Stimulated activated CD4-positive, alpha-beta T cell treated with anti-CD3 and anti-CD28 coated beads, Interleukin-1b, Interleukin-23, amount 100 ng/mL, for 1 hour (primary cell): ENCODE measurements at places on chromosomes 2 and 18.

DNA sequence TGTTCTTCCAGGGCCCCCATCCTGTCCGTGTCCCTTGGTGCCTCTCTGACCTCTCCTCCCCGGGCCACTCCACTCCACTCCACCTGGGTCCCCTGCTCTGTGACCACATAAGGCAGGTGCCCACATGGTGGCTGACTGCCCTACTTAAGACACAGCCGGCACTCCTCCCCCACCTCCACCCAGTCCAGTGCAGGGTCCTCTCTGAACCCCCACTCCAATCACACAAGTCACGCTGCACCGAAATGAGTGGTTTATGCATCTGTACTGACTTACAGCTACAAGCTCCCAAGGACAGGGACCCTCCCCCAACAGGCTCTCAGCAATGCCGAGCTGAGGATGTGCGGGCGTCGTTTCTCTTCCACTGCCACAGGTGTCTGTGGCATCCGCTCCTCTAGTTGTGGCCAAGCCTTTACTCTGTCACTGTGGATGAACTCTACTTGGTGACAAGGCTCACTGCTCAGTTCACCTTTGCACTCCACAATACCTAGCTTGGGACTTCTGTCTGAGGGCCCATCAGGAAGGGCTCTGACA, 48.3 kb downstream of the TFCP2L1 start:
- DNase-seq, result no peak

GRCh38 chr2:207394203-207394781, 135.5 kb upstream of the CREB1 start:
- DNase-seq, result no peak

GRCh38 chr18:2237706-2238105, 333.6 kb downstream of the METTL4 start:
- DNase-seq, result no peak

DNA sequence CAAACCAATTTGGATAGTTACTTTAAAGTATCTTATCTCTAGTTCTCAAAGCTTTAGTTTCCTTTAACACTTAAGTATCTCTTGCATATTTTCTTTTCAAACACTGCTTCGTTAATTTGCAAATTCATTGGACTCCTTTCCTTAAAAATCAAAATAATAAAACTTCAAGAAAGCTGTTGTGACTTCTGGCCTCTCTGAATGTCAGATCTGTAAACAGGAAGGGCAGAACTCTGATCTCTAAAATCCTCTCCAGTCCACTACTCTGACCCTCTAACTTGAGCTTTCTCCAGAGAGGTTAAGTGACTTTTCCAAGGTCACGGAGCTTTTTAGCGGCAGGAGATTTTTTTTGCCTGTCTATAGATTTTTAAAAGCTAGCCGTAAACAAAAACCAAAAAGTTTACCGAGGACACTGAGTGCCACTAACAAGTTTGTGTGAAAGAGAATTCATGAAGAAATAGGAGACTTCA, 155.5 kb downstream of the TGIF1 start:
- DNase-seq, result no peak

GRCh38 chr2:25544445-25544844, 128.9 kb downstream of the DTNB start:
- no peak for DNase-seq

DNA sequence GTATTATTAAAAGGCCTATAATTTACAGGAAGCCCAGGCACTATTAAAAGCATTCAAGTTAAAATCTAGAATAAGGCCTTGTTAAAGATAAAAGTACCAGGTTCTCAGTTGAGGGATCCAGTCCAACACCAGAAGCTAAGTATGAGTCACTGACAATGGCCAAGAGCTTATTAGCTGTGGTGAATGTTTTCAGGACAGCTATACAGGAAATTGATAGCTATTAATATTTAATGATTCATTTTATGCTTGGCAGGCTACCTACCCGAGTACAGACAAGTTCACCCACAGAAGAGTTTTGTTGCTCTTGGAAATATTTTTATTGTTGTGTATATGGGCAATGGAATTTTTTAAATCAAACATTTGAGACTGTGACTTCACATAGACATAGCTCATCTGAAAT, 729.6 kb upstream of the ZNF804A start:
- DNase-seq, result no peak

GRCh38 chr2:69535817-69536241, 98.6 kb upstream of the NFU1 start:
- no peak for DNase-seq

DNA sequence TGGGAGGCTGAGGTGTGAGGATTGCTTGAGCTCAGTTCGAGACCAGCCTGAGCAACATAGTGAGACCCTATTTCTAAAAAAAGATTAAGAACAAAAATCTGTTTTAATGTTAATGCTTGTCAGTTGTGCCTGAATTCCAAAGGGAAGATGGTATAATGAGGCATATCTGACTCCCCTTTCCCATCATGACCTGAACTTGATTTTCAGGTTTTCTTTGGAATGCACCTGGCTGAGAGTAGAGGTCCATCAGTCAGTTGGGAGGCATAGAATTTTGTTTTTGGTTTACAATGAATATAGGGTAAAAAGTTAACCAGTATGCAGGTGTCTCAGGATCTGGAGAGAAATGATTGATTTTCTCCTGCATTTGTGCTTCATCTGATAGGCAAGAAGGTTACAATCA, 20.4 kb downstream of the RPIA start:
- no peak for DNase-seq

DNA sequence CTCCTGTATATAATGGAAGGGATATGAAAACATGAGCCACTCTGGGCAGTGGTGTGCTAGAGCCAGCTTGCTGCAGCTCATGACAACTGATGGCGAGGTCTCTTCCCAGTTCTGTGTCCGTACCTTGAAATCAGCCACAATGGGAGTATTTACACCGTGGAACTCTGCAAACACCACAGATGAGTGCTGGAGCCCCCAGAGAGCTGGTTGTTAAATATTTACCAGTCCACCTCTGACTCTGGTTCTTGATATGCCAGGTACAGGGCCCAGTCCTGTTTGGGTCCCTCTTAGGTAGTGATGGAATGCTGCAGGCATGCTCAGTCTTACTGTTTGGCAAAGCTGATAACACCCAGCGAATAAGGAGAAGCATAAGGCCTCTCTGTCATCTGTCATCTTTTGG, 116.1 kb upstream of the GLI2 start:
- no peak for DNase-seq

- DNase-seq, result no peak
These were observed 43.1 kb downstream of the CYRIA start for GRCh38 chr2:16622399-16622968.

GRCh38 chr2:205989271-205990071, 96.5 kb downstream of the INO80D start:
- no peak for DNase-seq
